ENCODE measurements at places on chromosomes 12 and 14. TPM values are rescaled to one million over a fixed set of nuclear protein-coding genes. Genes with fewer than 3 reads are reported as not detected.

Gene PRIMA1
- total RNA-seq, result not detected

Gene HOXC12
- total RNA-seq, result not detected

Gene LRTM2
- not detected for total RNA-seq

Gene TAS2R14
- 7.1 TPM for total RNA-seq

Gene TSPAN11
- total RNA-seq, result not detected

DNA sequence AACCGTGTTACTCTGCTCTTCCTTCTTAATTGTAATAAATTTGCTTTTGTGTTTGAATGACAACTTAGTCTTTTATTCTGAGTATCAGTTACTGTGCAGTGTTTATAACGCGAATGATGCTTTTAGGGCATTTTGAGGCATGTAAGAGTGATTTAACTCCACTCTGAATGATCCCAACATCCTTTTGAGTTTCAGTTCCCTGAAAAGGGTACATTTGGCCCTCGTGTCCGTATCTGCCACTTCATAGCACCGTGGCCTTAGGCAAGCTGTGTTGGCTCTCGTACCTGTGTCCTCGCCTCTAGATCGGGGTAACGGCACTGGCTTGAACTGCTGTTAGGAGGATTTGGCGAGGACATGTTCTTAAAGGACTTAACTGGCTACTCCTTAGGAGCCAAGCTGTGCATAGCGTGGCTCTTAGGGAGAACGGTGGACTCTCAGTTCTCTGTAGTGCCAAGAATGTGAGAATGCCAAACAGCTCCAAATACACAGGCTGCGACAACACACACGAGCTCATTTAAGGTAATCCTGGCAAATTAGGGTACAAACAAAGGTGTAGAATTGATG, 92.0 kb downstream of the PPP2R5C start:
- DNase-seq, result no peak

DNA sequence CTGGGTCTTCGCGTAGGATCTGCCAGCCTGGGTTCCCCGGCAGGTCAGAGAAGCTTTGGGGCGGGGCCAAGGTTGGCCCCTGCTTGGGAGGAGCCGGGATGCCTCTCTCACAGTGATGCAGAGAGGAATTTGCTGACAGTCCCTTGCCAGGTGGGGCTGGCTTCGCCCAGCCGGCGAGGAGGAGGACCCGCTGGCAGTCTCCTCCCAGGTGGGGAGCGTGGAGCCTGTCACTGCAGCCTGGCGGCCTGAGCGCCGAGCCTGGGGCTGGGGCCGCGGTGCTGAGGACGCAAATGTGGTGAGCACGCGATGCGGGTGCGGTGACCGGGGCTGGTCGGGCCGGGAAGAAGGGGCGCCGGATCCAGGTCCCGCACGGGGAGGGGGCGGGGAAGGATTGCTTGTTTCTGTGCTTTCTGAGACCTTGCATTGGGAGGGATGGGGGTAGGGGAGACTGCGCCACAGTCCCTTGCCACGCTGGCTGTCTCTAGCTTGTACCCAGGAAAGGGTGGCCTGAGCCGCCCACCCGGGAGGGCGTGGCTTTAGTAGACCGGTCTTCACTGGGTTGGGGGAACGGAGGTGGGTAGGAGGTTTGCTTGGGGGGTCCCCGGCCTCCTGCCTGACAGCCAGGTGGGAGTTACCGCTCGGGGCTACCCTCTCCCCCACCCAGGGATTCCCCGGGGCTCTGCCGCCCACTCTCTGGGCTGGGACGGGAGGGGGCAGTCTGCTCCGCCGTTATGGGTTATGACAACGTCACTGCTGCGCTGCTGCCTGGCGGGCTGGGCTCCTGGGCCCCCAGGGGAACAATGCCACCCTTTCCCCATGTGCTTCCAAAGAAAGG, at the start of gene TMEM63C:
Gene TMEM63C (plus strand): TSS at position 196 of the 835 bp plus-strand sequence. CDS start 37,016 bp downstream, outside the sequence.
- peak; percentile 57 for DNase-seq

GRCh38 chr12:52440821-52441319, 6.7 kb upstream of the KRT75 start:
- peak; percentile 78 for DNase-seq

GRCh38 chr12:108237272-108237671, 101.8 kb downstream of the CMKLR1 start:
- no peak for DNase-seq

DNA sequence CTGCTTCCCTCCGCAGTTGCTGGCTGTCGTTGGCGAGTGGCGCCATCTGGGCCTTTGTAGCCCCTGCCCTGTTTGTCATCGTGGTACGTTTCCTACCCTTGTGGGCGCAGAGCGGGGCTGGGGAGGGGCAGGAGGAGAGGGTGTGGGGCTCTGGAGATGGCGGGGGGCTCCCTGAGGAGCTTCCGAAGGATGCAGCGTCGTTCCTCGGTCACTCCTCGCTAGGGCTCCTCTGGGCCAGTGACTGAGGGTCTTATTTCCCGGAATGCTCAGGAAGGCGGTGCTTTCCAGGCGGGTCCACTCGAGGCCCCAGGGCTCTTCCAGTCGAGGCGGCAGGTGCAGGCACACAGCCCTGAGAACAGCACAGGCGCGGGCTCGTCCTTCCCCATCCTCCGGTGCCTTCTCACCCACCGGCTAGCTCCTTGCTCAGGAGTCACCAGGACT, 167.1 kb downstream of the ADGRD1 start:
- no peak for DNase-seq

GRCh38 chr12:67633024-67633610, 15.4 kb upstream of the DYRK2 start:
- no peak for DNase-seq

- DNase-seq, result no peak
These were observed 543.6 kb downstream of the FOXG1 start for GRCh38 chr14:29310210-29310609.

- no peak for DNase-seq
These were observed 84.8 kb downstream of the RBM19 start for GRCh38 chr12:113880988-113881962.

- DNase-seq, result peak; percentile 18
These were observed 66.2 kb downstream of the NTF3 start for GRCh38 chr12:5498076-5498475.

DNA sequence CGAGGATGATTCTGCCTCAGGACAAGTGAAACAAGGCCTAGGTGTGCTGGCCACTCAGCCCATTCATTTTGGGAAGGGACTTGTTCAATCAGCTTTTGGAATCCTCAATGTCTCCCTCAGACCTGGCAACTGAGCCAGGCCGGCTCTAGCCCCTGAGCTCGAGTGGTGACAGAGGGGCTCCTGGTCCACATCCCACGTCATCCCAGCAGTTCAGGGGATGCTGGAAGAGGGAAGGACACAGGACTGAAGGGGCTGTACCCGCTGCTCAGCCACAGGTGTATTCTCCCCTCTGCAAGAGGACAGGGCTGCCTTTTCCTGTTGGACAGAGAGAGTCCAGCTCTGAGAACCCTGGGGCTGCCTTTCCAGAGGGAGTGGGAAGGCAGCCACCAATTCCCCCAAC, 244.6 kb upstream of the SFSWAP start:
- no peak for DNase-seq

DNA sequence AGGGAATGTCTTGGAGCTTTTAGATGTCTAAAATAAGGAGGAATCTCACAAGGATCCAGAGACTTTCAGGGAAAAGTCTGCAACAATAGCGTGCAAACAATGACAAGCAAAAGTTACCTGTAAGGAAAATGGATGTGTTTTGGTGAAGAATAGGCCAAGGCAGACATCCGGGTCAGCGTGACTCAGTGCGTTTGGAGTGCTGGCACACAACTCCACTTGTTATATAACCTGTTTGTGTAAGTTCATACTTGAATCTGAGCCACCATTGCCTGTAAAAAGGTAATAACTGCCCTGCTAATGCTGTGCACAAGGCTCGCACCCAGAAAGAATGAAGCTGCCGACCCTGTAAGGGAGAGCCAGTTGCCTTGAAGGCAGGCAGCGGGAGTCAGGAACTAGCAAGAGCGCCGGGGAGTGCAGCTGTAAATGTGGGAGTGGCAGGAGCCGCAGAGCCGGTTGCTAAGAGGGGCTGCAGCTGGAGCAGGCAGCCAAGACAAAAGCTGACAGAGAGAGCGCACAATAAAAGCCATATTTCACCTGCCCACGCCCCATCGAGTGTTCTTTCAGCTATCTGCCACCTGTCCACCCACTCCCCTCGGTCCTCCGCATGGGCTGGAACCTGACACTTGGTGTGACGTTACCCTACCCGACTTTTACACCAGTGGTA, 638.5 kb upstream of the MIS18BP1 start:
- peak; percentile 72 for DNase-seq

DNA sequence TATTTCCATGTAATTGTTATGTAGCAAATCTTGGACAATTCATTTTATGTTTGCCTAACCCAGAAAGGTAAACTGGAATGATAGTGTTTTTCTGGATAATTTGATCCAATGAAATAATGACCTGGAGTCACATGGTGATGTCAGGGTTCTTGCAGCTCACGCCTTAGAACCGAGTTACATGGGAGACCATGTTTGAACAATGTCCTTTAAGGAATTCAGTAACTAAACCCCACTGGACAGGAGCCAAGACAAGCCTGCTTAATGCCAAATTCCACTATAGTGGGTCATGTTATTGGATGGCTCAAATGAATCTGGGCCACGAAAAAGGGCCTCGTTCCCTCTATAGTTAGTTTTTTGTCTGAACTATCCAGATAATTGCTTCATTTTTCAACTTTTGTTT, 255.8 kb upstream of the HMGA2 start:
- DNase-seq, result peak; percentile 70

- peak; percentile 39 for DNase-seq
These were observed 6.3 kb downstream of the FLRT2 start for GRCh38 chr14:85535991-85536832.

Data from renal cortical epithelial cell (primary cell).